ENCODE measurements at places on chromosomes 16 and 17.

DNA sequence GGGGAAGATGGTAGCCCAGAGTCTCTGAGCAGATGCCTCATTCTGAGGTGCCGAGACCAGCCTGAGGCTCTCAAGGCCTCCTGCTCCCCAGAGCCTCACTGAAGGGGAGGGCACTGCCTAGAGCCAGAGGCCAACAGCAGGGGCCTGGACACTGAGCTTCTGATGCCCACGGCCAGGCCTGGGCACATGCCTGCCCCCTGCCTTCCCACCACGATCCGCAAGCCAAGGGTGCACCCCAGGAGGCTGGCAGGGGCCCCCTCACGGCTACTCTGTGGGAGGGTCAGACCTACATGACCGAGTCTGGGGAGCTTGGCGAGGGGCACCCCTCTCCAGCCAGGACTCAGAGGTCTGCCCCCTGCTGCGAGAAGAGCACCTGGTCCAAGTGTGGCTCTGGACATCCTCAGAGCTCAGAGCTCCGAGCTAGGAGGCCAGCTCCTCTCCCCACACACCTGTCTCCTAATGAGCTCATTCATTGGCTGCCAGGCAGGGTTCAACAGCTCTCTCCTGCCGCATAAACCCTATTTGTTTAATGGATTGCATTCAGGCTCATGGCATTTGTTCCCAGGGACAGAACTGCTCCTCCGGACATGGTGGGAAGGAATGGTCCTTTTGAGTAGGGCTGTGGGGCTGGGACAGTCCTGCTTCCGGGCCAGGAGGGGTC lies 13.9 kb downstream of the OTOP3 start:
- no peak for DNase-seq

- DNase-seq = no peak
These were observed 129.7 kb upstream of the GSE1 start for GRCh38 chr16:85483424-85483823.

DNA sequence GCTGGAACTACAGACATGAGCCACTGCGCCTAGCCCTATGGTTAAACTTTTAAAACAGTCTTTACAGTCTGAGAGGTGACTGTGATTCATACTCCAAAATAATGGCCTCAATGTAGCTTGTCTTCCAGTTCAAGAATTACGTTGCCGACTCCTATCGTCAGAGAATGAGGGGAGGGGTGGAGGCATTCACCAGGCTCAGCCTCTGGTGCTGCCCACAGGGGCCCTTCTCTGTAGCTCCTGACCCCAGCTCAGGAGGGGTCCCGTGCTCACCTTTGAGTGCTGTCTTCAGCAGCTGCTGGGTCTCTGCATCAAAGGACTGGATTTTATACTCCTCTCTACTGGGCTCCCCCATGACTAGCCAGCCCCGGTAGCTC lies 1.2 kb downstream of the MIF4GD start:
- DNase-seq = no peak

DNA sequence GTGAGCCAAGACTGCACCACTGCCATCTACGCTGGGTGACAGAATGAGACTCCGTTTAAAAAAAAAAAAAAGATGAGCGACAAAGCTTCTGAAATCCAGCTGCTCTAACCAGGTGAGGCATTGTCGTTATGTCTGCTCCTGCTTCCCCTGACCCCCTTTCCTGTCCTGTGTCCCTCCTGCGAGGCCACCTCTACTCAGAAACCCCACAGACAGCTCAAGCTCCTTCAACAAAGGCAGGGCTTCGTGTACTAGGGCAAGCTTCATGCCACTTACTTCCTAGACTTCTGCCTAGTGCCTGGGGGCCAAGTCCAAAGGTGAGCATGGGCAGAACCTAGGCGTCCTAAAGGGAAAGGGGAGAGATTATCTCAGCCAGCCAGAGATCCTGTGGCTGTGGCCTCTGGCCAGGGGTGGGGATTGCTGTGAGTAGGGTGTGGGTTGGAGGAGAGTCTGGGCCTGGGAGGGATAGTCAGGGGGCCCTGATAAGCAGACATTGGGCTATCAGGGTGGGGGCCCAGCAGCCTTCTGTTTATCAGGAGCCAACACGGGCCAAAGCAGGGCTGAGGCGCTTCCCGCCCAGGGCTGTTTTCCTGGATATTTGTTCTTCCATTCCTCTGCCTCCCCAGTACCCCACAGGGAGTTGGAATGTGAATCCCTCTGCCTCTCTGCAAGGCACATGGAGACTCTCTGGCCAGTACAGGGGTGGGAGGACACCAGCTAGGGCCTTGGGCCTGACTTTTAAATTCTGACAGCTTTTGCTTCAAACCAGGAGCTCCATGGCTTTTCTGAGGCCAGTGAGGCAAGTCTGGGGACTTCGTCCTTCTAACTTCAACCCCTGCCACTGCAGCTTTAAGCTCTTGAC lies 10.4 kb downstream of the ERAL1 start:
- DNase-seq = peak; percentile 44

DNA sequence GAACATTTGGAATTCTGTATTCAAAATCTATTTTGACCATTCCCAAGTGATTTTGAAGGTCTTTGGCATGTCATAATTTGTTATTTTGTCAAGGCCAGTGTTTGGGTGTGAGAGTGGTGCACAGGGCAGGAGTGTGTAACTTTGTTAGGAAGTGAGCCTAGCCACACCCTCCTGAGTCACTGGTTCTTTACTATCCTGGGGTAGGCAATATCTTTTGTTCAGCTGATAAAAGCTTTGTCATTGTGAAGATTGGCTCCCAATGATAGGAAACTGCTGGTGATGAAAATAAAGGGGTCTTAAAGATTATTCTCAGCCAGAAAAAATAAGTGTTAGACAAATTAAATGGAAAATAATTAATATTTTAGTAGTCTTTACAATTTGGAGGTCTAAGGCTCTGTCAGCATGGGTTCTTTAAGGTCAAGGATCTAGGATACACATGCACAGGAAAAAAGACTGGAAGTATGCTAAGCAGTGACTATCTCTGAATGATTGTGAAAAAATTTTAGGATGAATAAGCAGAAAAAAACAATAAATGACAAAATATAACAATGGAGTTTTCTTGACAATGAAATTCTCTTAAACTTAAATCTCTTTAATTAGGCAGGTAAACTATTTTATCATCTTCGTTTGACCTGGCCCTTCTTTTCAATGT lies 5.1 kb downstream of the UBN1 start:
- no peak for DNase-seq

GRCh38 chr16:3846595-3847091 lies 33.9 kb downstream of the CREBBP start:
- DNase-seq = no peak

GRCh38 chr17:77498791-77499698 lies 358.3 kb downstream of the SEC14L1 start:
- no peak for DNase-seq

- DNase-seq = no peak
These were observed 22.2 kb upstream of the NFATC3 start for GRCh38 chr16:68062910-68063393.

DNA sequence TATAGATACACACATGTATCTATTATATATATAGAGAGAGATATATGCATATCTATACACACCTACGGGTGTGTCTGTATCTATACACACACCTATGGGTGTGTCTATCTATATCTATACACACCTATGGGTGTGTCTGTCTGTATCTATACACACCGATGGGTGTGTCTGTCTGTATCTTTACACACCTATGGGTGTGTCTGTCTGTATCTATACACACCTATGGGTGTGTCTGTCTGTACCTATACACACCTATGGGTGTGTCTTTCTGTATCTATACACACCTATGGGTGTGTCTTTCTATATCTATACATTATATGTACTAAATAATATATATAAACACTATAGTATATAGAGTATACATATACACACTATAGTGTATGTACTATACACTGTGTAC lies 738.5 kb downstream of the MAF start:
- DNase-seq = no peak

GRCh38 chr17:75872434-75873351 lies 5.7 kb downstream of the TRIM47 start:
- DNase-seq = peak; percentile 69

DNA sequence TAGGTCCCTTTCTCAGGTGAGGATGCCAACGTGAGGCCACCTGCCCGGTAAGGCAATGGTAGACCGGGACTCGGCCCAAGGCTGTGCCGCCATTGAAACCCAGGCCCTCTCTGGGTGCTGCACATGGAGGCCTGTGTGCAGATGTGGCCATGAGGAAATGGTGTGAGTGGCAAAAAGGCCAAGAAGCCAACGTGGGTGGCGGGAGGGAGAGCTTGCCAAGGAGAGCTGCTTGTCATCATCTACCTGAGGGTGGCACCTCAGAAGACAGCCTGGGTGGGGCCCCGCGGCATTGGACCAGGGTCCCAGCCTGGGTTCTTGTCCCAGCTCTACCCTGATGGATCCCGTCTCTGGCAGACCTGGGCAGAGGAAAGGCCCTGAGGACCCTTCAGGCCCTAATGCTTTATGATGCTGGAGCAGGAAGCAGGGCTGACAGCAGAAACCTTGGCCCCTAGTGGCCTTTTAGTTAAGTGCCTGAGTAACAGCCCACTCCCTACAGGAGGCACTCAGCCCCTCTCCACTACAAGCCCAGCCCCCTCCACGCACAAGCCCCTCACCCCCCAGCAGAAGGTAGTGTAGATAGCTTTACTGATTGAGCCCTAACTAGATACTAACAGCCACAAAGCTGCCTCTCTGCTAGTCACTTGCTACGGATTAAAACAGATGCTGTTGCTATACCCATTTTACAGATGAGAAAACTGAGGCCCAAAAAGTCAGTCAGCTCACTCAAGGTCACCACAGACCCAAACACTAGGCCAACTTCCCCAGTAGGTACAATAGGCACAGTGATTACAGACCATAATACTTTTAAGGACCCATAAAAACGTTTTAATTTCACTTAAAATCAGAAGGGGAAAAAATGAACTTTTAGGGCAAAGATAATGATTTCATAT lies 26.2 kb upstream of the KIFC3 start:
- DNase-seq = peak; percentile 65

- DNase-seq = peak; percentile 84
These were observed 14.0 kb downstream of the FMNL1 start for GRCh38 chr17:45235416-45236281.

DNA sequence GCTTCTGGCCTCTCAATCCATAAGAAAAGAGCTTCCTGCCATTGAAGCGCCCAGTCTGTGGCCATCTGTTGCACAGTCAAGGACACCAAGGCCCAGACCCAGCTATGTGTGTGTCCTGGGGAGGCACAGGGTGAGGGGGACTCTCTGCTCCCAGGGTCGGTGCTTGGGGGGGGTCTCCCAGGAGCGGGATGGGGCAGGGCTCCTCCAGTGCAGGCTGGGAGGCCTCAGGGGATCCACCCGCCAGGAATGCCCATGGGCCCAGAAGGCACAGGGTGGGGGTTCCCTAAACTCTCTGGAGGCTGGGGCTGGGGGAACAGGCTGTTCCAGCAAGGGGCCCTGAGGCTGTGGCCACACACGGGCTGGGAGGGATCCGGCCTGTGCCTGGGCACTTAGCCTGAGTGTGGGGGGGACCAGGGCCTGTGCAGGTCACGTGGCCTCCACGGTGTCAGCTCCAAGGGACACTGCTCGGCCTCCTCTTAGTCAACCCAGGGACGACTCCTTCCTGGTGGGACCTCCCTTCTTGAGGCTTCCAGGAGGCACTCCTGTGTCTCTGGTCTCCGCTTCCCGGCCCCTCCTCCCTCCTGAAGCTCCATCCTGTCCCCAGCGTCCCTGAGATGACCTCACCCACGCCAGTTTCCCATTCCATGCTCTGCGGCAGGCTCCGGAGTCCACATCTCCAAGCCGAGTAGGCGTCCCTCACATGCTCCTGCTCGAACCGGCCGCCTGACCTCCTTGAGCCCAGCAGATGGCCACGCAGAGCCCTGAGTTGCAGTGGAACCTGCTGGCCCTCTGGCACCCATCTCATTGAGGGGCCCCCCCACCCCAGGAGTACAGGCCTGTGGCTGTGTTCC lies 23.1 kb upstream of the BAHCC1 start:
- peak; percentile 82 for DNase-seq

GRCh38 chr16:55379876-55380390 lies 55.9 kb downstream of the IRX6 start:
- no peak for DNase-seq

DNA sequence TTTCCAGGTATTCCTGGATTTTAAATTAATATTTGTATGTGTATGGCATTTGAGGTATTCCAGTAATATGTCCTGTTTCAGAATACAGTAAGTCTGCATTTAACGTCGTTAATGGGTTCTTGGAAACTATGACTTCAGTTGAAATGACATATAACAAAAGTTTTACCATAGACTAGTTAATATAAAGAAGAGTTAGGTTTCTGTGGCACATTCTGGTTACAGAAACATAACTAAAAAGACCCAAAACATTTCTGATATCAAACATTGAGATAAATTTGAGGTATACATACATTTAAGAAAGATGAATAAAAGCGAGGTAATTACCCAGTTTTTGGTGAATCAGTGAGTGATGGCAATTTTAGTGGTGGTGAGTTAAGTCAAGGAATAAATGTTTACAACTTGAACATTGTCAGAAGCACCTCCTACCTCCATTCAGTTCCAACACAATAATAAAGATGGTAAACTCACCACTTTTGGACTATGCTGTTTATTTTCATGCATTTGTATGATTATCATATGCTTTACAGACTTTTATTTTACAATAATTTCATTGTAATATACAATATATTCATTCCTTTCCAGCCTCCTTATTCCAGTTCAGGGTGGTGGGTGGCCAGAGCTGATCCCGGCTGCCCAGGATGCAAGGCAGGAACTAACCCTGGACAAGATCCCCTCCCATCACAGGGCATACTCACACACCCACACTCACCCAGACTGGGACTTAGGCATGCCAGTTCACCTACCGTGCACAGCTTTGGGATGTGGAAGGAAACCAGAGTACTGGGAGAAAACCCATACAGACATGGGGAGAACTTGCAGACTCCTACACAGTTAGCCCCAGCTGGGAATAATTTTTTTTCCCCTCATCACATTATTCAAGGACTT lies 9.7 kb downstream of the LUC7L3 start:
- no peak for DNase-seq

- DNase-seq = no peak
These were observed 11.4 kb downstream of the KRABD2 start for GRCh38 chr17:8365143-8365542.

DNA sequence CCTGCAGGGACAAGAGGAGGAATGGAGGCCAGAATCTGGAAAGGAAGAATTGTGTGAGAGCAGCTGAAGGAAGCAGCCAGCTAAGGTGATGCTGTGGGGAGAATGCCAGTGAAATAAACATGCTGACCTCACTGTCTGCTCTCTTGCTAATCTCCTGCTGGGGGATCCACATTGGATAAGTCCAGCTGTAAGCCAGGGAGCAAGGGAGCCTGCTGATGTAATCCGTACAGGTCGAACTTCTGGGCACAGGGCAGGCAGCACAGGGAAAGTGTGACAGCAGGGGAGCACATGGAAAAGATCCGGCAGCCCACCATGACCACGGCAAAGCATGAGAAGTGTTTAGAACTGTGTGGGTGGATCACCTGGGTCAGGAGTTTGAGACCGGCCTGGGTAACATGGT lies 7.5 kb upstream of the XPO6 start:
- peak; percentile 68 for DNase-seq
